ENCODE measurements at places on chromosomes 2 and 18. TPM values are rescaled to one million over a fixed set of nuclear protein-coding genes. Genes with fewer than 3 reads are reported as not detected.
A peak's percentile ranks its signal among the peaks of the same experiment; 100 is the strongest.

DNA sequence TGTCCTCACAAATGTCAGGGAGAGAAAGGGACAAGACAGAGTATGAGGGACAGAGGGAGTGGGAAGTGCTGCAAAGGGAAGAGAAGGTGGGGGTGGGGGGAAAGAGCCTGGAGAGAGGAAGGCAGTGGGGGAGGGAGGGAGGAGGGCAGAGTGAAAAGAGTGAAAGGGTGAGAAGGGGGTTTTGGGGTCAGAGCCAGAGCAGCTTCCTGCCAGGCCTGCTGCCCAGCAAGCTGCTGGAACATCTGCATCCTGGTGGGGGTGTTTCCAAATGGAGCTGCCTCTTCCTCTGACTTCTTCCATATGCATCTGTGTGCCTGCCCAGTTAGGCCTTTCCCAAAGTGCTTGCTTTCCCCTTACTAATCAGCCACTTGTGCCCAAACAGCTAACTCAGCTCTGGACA lies 94.3 kb upstream of the CELF4 start:
- H3K4me3 ChIP-seq = no peak overlapping the region
- DNase-seq = no peak
- H3K27me3 ChIP-seq = no peaks in the 10 kb centered on the region

RGPD3 gene
- polyA plus RNA-seq = 0.12 TPM

DNA sequence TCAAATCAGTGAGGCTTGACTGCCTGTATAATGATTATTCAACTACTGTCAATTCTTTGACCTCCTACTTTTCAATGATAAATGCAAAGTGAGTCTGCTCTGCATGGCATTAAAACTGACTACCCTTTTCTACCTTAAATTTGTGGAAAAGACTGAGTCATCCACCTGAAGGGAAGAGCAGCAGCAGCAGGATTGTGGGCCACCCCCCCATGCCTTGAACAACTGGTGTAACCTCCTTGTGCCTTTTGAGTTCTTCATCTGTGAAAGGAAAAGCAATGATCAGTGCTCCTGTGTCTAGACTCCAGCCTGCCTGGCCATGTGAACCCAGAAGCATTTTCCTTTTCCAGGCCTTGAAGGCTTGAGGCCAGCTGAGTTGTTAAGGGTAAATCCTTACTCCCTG lies 102.9 kb downstream of the OSR1 start:
- H3K4me3 ChIP-seq = no peak overlapping the region
- no peaks in the 10 kb centered on the region for H3K36me3 ChIP-seq
- H3K4me1 ChIP-seq = peaks cover 6% of the 10 kb centered on the region
- no peaks in the 10 kb centered on the region for H3K27me3 ChIP-seq
- no peak for DNase-seq
- no peak overlapping the region for H3K27ac ChIP-seq

DNA sequence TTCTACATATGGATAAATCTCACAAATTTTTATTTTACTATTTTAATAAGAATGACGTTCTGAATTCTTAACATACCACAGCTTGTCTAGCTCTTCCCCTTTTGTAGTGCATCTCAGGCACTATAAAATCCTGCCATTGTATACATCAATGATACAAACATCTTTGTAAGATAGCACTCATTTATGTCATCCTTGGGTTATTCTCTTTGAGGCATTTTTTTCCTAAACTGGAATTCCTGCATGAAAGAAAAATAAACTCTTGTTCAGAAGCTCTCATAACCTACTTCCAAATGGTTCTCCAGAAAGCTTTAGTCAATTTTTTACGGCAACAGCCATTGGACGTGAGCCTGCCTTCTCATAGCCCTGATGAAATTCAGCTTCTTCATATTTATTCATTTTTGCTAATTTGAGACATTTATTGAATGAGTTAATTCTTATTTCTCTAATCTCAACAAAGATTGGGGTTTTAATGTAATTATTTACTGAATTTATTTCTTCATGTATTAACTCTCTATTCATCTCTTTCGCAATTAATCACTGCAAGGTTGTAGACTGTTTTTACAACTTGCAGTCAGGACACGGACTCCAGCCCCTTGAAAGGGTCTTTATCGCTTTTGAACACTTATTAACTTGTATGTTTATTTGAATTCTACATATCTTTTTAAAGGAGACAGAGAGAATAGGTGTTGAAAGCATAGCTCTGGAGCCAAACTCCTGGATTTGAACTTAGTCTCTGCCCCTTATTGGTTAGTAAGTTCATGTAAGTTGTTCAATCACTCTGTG lies 57.6 kb upstream of the PARD3B start:
- no peaks in the 10 kb centered on the region for H3K27me3 ChIP-seq
- H3K4me1 ChIP-seq = no peaks in the 10 kb centered on the region
- H3K4me3 ChIP-seq = no peak overlapping the region

DNA sequence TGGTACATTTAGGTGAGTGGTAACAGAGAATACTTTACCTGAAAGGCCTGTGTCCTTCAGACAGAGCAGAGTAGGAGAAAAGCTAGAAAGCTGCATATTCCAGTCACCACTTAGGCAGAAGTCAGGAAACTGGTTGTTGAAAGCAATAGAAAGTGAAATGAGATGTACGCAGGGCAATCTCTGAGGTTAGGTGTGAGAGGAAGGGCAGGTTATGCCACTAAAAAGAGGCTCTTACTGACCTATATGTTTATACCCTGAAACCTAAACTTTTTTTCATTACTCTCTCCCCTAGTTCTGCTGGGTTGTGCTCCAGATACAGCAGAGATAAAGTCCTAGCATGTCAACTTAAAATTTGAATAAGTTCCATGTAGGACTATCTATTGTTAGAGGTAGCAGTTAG lies 93.5 kb downstream of the COX7A2L start:
- no peak for DNase-seq
- no peak overlapping the region for H3K27ac ChIP-seq
- no peaks in the 10 kb centered on the region for H3K27me3 ChIP-seq
- H3K4me1 ChIP-seq = peaks cover 1% of the 10 kb centered on the region
- H3K4me3 ChIP-seq = no peak overlapping the region

DNA sequence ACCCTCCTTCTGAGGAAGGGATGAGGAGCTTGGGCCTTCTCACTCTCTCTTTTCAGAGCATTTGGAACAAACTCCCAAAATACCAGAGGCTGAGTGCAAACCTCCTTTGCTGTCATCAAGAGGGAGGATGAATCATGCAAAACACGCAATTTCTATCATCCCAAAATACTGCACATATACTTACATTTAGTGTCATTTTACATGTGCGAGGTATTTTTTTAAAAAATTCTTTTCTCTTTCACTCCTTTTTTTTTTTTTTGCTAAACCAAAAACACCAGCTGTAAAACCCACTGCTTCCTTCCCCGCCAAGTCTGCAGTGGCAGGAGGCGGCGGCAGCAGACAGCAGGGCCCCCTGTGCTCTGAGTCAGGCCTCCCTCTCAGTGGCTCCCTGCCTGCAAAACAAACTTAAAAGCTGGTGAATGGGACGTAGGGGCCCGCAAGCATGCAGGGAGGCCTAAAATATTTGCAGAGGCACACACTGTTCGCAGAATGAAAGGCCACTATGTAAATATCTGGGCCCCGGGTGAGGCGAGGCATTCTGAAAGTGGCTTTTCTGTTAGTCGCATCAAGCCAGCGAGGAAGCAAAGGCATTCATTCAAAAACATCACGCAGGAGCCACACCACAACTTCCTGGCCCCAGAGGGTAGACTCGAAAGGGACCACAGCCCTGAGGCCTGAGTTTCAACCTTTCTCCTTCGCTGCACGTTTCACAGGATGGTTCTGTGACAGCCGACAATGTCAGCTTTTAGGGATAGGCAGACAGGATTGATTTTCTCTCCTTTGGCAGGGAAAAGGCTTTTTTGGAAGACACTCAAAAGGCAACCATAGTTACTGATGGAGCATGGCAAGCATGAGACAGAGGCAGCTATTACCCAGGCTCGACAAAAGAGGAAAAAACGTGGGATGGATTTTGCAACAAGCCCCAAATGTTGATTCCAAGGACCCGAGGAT lies 73.4 kb downstream of the ACTR2 start:
- H3K27ac ChIP-seq = no peak overlapping the region
- no peaks in the 10 kb centered on the region for H3K36me3 ChIP-seq
- peak; percentile 53 for DNase-seq
- no peak overlapping the region for H3K4me3 ChIP-seq
- H3K4me1 ChIP-seq = peaks cover 13% of the 10 kb centered on the region

- no peaks in the 10 kb centered on the region for H3K36me3 ChIP-seq
- H3K4me3 ChIP-seq = no peak overlapping the region
- DNase-seq = no peak
- no peaks in the 10 kb centered on the region for H3K27me3 ChIP-seq
Observed at GRCh38 chr2:196849895-196850294, 40.7 kb upstream of the C2orf66 start.
